ENCODE measurements at places on chromosomes 4 and X.

- DNase-seq: no peak
Observed at GRCh38 chr4:151772274-151772673, 11.5 kb upstream of the GATB start.

DNA sequence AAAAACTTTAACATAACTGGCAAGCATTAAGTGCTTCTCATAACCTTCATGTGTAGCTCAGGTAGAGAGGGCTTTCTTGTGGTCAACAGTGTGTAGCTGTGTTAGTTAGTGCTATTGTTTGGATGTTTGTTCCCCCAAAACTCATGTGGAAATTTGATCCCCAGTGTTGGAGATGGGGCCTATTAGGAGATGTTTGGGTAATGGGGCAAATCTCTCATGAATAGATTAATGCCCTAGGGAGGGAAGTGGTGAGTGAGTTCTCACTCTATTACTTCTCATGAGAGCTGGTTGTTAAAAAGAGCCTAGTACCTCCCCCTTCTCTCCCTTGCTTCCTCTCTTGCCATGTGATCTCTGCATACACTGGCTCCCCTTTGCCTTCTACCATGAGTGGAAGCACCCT lies 16.5 kb upstream of the SLC25A43 start:
- DNase-seq: no peak

DNA sequence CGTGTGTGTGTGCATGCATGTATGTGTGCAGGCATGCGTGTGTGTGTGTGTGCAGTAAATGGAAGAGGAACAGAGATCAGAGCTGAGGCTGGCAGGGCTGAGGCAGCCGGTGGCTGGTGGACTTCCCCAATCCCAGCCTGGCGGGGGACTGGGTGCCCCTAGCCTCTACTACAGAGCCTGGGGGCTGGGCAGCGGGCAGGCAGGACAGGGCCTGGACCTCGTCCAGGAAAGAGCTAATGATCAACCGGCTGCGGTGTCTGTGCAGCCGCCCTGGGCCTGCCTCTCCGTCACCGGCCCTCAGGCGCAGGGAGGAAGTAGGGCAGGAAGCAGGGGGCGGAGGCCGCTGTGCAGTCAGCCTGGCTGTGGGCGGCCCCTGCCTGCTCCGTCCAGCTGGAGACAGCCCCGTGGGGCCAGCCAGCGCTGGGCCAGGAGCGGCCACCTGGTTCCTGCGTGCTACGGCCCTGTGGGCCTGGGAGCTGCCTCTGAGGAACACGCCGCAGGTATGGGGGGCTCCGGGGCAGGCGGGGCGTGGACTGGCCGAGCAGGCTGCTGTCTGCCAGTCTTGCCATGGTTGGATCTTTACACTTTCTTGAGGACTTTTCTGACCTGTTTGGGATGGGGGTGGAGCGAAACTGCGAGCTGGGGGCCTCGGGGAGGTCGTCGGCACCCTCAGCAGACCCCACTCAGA lies at the start of gene SH3TC1:
TSS of gene SH3TC1 (plus strand) at position 385 of the 688 bp plus-strand sequence. CDS start 5,905 bp downstream, outside the sequence.
- DNase-seq: peak; percentile 40

- no peak for DNase-seq
Observed at GRCh38 chr4:123553279-123553678, 156.7 kb downstream of the SPRY1 start.

DNA sequence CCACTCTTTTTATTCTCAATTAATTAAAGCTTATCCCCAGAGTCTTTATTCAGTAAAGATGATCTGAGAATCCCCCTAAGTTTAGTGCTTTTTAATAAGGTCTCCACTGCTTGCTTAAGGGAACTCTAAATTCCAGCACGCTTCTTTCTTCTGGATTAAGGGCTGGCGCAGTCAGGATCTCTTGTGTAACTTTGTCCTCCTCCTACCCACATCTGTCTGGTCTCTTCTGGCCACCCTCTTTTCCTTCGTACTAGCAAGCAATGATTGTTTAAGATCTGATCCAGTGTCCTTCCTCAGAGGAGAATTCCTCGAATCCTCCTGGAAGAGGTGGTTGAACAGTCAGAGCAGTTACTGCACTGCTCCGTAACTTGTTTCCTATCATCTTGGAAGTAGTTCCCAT lies 14.0 kb upstream of the PAQR3 start:
- DNase-seq: no peak

DNA sequence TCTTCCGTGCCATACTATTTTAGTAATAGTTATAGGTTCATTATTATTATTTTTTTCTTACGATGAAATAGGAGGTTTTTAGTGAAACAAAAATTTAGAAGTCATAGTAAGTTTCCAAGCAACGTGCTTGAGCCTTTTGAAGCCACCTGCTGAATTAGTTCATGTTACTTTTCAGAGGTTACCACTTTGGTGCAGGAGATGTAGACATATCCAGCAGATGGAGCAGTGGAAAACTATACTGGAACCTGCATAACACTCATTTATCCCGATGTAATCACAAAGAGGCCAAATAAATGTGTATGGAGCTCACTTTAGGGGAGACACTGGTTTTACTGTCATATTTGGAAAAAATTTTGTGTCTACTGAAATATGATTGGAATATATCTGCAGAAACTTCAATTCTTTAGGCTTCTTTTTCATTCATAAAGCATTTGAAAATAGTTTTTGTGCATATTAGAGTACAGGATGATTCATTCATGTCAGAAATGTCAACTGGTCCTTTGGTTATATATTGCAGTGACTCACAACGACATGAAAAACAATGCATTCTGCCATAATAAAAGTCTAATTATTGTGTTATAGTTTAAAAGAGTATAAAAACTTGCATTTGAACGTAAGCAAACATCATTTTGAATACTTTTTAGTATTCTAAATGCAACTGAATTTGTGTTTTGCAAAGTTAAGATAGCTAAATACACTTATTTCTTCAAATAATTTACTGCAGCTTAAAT lies 2182.9 kb upstream of the TENM3 start:
- no peak for DNase-seq

DNA sequence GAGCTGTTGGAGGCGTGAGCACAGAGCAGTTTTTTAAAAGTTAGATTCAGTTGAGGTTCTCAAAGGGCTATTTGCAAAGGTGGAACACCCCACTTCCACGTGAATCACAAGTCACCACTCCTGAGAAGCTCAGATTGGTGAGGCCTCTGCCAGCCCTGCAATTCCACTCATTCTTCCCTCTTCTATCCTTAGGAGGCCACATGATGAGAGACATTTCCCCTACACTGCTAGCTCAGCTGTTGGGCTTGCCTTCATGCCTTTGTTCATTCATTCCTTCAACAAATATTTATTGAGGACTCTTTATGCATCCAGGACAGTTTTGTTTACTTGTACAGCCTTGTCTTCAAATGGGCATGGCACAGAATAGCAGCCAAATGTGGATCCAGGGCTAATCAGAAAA lies 3.7 kb downstream of the SRPX2 start:
- no peak for DNase-seq

- DNase-seq: no peak
Observed at GRCh38 chr4:48025005-48025404, 8.4 kb downstream of the NIPAL1 start.

DNA sequence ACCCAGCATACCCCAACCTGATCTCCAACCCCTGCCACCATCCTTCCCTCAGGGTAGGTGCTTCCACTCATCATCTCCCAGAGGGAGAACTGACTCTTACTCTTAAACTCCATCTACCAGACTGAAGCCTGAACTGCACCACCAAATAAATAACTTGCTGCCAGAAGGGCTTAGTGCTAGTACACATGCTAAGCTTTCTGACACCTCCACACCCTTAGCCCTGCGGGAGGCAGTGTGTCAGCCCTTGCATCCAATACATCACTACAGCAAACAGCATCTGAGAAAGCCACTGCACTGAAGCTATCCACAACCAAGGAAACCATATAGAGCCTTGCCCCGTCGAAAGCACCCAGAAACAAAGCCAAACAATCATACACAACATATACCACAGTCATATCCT lies 68.6 kb upstream of the MCF2 start:
- no peak for DNase-seq

DNA sequence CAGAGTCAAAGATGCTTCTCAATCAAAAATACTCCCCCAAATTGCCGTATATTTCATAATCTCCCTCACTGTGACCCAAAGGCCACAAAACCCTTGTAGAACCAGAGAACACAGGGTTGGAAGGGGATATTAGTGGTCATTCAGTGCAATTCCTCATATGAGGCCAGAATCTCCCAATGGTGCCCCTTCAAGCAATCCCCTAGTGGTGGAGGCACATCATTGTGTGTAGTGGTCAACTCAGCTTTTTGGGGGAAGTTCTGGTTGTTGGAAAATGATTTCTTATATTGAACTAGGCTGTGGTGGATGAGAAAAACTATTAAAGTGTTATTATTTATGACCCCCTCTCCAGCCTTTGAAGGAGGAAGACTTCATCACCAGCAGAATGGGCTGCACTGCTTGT lies 17.6 kb upstream of the BOD1L1 start:
- no peak for DNase-seq

- no peak for DNase-seq
Observed at GRCh38 chrX:115639334-115639880, 78.4 kb downstream of the PLS3 start.

GRCh38 chr4:104492183-104492771 lies 2.4 kb downstream of the CXXC4 start:
- DNase-seq: no peak

GRCh38 chrX:74422576-74423288 lies 1.4 kb downstream of the SLC16A2 start:
- peak; percentile 2 for DNase-seq

GRCh38 chrX:46125111-46125510 lies 420.1 kb downstream of the ZNF674 start:
- DNase-seq: no peak

DNA sequence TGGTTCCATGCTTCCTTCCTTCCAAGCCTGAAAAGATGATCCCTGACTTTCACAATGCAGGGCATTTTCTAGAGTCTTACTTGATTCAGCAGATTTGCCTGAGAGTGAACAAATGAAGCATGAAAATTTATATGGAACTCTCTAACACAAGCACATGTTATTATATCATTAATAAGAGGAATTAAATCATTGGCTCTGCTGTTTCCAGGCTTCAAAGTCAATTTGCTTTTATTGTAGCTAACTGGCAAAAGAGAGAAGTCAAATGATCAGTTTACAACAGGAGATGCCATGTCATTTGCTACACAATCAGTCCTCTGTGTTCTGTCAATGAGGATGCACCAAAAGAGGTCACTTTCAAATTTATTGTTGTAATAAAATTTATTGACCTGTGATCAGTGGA lies 101.5 kb upstream of the UGT8 start:
- DNase-seq: no peak

GRCh38 chrX:134725103-134725690 lies 66.9 kb upstream of the PLAC1 start:
- no peak for DNase-seq

DNA sequence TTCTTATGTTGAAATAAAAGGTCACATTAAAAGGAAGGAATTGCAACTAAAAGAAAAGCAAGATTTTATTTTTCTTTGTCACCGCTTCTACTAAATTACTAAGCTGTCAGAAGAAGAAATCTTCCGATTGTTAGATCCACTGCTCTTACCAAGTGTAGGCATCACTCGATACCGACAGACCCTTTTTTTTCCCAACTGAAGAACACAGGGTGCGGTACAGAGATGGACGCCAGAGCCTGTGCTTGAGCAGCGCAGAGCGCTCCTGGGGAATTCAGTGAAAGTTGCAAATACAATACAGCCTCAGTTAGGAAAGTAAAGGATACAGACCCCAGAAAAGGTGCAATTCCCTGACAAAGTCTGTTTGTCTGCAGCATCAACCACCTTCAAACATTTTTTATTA lies 94.9 kb upstream of the WDR17 start:
- DNase-seq: no peak

DNA sequence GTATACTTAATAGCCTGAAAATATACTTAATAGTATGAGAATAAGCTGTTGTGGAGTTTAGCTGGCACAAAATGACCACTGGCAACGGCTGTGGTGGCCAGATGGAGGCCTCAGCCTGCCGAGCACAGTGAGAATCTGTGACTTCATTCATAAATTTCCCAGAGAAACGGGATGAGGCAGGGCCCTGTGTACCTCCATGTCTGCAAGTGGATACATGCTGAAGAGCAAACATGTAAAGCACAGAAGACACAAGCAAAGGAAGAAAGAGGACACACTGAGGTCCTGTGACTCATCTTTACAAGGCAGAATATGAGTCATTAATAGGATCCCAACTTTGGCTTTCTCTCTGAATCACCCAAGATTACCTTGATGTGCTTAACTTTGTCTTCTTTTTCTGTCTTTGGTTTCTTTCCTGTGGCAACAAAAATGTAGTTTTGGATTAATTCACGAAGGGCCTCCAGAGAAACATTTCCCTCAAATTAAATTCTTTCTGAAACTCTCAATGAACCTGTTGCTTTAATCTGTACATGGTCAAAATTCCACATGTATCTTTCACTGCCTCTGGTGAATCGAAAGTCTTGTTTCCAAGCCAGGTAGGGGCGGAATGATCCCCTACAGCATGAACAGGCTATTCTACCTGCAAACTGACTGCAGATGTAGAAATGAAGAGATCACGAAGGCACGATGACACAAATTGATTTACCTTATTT lies 56.4 kb downstream of the IRF2 start:
- DNase-seq: no peak

DNA sequence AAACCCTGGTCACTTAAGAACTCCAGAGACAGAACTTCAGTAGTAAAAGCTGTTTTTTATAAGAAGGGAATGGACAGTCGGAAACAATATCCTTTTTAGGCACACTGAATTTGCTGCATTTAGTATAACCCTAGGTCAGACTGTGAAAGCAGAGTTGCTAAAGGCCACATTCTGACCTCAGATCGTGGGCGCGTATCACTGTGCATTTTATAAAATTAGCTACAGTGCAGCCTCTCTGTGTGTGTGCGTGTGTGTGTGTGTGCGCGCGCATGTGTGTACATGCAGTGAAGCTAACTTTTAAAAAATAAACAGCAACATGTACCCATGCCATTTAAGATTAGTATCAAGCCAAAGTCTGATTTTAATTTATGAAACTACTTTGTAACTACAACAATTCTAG lies 8.0 kb downstream of the ZNF827 start:
- no peak for DNase-seq

DNA sequence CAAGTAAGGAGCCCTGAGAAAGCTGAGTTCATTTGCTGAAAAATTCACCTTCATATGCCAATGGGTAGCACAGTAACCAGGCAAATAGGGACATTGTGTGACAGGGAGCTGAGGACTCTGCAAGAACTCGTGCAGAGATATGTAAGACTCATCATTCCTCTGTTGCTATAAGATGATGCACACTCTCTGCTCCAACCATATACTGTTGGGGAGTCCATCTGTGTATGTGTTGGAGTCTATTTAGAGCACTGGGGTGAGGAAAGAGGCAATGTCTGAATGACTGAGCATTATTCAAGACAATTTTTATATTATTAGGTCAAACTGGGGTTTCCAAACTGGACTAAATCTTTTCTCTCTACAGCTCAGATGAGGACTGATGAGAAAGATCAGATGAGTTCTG lies 100.4 kb downstream of the QRFPR start:
- DNase-seq: no peak
